ENCODE measurements at places on chromosomes 12 and 14. TPM values are rescaled to one million over a fixed set of nuclear protein-coding genes. Genes with fewer than 3 reads are reported as not detected.

Gene TTC7B
- 83.1 TPM for total RNA-seq

Gene PTHLH
- 1.1 TPM for total RNA-seq

Gene ERH
- total RNA-seq = 223 TPM

Gene EFS
- total RNA-seq = 90.4 TPM

Gene CDKN3
- 4.4 TPM for total RNA-seq

Gene TDRD9
- total RNA-seq = not detected

Gene ACIN1
- total RNA-seq = 341 TPM

Gene KRT74
- total RNA-seq = not detected

Gene CLEC12A
- total RNA-seq = not detected

Gene KIF21A
- total RNA-seq = 93.1 TPM

Gene VDR
- total RNA-seq = not detected

Gene IFNG-AS1
- not detected for total RNA-seq

Gene CLEC9A
- not detected for total RNA-seq

Gene TROAP
- 11.7 TPM for total RNA-seq

Gene CCDC85C
- total RNA-seq = 32.3 TPM
